Lung microvascular endothelial cell (primary cell): ENCODE measurements at places on chromosomes 1 and 21. TPM values are rescaled to one million over a fixed set of nuclear protein-coding genes. Genes with fewer than 3 reads are reported as not detected.

EVA1C gene
- total RNA-seq = 13.5 and 13.7 TPM in 2 replicates

CACNA1E gene
- under 0.01 TPM in 1 of 2 replicates, not detected in the other for total RNA-seq

GPN2 gene
- 6.8 and 8.3 TPM in 2 replicates for total RNA-seq

OR2G6 gene
- not detected in 2 replicates for total RNA-seq

HAO2 gene
- total RNA-seq = not detected in 2 replicates

LRRC38 gene
- 0.22 and 0.40 TPM in 2 replicates for total RNA-seq

CDC42 gene
- 227 and 372 TPM in 2 replicates for total RNA-seq

ZNF326 gene
- total RNA-seq = 5.0 and 6.7 TPM in 2 replicates
